Tibial artery (tissue), 4 donors: ENCODE measurements at places on chromosomes 5 and 9.

GRCh38 chr9:137199411-137200121 lies 975 bp downstream of the TPRN start:
- DNase-seq = no peak

- no peak for DNase-seq
Measured at GRCh38 chr5:127290019-127290945, at the start of gene MEGF10. TSS of gene MEGF10 (plus strand) at chr5:127290796. CDS start at chr5:127331309, 40,513 bp downstream.

DNA sequence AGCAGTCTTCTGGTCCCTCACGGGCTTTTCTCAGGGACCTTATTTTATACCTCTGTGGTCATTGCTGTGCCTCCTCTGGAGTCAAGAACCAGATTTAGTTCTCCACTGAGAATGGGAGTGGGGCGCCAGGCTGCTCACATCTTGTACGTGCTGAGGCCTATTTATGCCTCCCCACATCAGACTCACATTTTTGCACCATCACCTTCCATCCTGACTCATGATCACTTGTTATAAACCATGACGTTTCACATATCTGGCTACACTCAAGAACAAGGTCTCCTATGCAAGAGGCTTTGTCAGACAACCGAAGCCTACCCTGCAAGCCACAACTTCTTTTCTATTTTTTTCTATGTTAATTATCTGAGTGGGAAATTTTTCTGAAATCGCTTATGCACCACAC lies 10.7 kb downstream of the PRUNE2 start:
- peak; percentile 78 for DNase-seq

- DNase-seq = no peak
Measured at GRCh38 chr9:92718086-92719001, 46.3 kb downstream of the BICD2 start.

- DNase-seq = no peak
Measured at GRCh38 chr9:72538921-72539702, 17.7 kb downstream of the TMC1 start.

DNA sequence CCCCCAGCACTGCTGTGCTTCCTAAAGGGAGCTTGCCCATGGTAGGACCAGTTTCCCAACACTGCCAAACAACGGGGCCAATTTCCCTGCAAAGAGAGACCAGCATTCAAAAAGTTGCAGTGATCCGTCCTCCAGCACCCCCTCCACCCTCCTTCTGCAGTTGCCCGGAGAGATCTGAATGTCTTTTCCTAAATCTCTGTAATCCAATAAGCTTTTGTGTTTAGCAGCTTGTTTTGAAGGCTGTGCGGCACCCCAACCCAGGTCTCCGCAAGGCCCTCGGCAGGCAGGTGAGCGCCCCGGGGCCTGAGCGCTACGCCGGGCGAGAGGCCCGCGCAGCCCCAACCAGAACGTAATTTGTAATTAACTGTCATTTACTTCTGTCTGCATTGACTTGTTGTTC lies 366.9 kb upstream of the IRX2 start:
- no peak for DNase-seq

DNA sequence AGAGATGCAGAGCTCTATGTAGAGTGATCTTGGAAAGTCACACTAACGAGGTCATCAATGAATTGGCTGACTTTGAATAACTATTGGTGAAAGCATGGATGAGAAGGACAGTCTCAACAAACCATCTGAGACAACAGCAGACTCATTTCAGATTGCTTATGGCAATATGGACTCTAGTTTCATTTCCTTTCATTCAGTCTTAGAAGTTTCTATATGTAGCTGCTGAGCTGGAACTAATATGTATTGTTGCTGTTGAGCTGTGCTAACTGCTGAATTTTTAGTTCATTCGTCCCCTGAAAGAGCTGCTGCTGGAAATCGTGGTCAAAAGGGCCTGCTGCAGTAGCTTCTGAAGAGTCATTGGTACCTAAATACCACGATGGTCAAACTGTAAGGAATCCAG lies 31.3 kb downstream of the TNFSF15 start:
- no peak for DNase-seq

- DNase-seq = no peak
Measured at GRCh38 chr9:107841076-107841475, 351.5 kb upstream of the KLF4 start.

- DNase-seq = no peak
Measured at GRCh38 chr9:10705383-10705782, 92.6 kb upstream of the PTPRD start.

DNA sequence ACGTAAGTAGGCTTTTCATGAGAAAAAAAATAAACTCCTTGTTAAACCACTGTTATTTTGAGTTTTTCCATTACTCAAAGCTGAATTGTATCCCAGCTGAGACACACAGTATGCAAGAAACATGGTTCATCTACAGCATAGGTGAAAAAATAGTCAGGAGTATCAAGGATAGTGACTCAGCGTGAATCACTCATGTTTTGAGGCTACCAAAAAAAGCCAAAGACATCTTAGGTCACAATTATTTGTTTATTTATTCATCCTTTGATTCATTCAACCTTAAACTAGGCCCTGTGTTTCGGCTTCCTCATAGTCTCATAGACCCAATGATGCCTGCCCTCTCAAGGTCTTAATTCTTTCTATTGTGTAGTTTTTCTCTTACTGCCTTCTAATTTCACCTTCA lies 32.9 kb upstream of the STX17 start:
- no peak for DNase-seq

- DNase-seq = no peak
Measured at GRCh38 chr9:31078175-31078574, 1306.3 kb upstream of the ACO1 start.

DNA sequence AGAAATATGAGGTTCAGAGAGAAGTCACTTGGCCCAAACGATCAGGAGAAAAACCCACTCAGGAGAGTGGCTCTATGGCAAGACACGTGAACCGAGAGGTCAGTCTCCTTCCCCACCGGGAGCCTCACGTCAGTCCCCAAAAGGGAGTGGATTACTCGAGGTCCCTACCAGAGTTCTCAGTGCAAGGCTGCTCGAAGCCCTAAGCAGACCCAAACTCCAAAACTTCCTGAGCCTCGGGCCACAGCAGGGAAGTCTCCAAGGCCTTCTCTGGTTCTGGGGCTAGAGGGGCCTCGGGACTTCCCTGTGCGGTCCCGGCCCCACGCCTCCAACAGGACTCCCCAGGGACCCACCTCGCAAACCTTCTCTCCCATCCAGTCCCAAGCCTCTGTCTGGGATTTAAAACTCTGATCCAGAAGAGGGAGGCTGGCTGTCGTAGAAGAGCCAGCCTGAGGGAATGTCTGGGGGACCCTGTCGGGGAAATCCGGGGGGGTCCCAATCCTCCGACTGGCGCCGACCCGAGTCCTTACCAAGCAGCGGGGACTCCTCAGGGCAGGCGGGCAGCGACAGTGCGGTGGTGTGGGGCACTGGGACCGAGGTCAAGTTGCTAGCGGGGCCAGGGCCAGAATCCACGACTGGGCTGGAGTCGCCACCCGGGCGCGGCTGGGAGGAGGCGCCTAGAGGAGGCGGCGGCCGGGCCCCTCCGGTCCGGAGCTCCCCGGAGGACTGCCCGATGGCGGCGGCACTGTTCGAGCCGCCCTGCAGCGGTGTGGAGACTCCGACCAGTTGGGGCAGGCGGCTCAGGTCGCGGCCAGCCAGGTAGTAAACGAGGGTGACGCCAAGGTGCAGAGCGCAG lies 679 bp downstream of the B4GALT1 start:
- peak; percentile 84 for DNase-seq

DNA sequence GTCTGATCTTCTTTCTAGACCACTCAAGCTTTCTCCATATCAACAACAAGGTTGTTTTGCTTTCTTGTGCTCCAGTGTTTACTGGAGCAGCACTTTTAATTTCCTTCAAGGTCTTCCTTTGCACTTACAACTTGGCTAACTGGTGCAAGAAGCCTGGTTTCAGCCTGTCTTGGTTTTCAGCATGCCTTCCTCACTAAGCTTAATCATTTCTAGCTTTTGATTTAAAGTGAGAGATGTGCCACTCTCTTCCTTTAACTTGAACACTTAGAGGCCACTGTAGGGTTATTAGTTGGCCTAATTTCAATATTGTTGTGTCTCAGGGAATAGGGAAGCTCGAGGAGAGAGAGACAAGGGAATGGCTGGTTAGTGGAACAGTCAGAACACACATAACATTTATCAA lies 13.4 kb downstream of the AK3 start:
- no peak for DNase-seq

DNA sequence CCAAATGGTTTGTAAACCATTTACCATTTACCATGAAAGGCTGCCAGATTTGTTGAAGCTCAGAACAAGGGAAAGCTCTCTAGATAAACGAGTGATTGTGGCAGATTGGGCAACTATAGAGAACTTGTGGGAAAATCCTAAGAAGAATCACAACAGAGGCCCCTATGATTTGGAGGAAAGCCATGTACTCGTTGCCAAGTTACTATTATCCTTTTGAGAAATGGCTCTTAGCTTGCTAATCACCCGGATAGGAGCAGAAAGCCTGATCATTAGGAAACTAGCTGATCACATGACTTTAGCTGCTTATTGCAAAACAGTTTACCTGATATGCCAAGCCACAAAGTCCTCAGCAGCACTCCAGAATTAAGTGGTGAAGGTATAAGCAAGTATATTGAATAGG lies 23.5 kb upstream of the ATG10 start:
- DNase-seq = no peak

DNA sequence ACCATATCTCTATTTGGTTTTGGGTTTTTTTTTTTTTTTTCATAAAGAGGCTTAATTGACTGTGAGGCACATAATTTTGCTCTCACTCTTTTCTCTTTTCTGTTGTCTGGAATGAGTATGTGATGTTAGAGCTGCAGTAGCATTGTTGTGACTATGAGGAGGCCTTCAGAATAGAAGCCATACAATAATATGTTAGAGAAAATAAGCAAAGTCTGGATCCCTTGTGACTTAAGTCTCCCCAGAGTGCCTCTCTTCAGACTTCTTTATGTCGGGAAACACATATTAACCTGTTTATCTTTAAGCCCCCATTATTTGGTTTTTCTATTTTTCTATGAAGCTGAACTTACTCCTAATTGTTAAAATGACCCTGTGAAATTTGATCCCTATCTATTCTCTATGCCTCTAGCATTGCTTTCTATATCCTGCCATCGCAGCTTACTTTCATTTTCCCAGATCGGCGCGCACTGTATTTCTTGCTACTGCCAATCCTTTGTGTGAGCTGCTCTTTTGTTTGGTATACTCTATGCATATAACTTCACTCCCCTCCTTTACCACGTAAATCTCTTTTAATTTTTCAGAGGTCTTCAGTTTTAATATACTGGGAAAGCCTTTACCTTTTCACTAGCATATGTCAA lies 372.5 kb upstream of the KCNN2 start:
- no peak for DNase-seq

DNA sequence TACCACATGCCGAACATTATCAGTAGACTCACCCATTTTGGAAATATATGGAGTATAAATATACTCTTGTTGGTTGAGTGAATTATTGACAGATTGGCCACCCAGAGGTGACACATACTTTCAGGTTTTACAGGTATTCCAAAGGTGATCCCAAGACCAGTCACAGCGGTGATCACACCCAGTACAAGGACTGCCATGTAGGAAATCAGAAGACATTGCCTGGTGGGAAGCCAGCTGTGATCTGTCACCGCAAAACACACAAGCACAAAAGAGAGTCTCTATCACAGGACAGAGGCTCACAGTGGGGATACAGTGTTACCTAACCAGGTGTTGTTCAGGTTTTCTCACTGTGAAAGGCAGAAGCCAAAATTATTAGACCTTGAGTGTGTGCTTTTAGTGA lies 15.8 kb downstream of the BTF3 start:
- DNase-seq = no peak

- DNase-seq = no peak
Measured at GRCh38 chr5:1974501-1975405, 92.0 kb upstream of the IRX4 start.

GRCh38 chr9:91805031-91805430 lies 145.0 kb downstream of the ROR2 start:
- no peak for DNase-seq

DNA sequence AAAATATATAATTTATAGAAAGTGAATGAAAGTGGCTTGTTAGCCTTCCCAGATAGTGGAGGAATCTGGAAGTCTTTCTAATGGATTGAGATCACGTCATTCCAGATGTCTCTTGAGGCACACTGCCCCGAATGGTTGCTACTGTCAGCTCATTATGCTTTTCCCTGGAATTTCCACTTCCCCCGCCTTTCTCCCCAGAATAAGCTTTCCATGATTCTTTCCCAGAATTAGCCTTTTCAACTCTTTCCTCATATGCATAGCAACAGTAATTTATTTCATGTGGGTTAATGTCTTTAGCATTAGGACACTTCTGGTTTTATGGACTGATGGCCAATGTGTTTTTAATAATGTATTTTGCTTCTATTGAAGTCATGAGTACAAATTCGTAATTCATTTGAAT lies 81.5 kb downstream of the PALM2AKAP2 start:
- DNase-seq = no peak

- DNase-seq = no peak
Measured at GRCh38 chr5:51214746-51215145, 168.5 kb upstream of the ISL1 start.

- no peak for DNase-seq
Measured at GRCh38 chr5:96876292-96876850, at the start of gene ERAP2. TSS of gene ERAP2 (plus strand) at chr5:96876500. CDS start at chr5:96879686, 3,186 bp downstream.

- peak; percentile 39 for DNase-seq
Measured at GRCh38 chr9:134908524-134909309, 9.0 kb downstream of the FCN1 start.

DNA sequence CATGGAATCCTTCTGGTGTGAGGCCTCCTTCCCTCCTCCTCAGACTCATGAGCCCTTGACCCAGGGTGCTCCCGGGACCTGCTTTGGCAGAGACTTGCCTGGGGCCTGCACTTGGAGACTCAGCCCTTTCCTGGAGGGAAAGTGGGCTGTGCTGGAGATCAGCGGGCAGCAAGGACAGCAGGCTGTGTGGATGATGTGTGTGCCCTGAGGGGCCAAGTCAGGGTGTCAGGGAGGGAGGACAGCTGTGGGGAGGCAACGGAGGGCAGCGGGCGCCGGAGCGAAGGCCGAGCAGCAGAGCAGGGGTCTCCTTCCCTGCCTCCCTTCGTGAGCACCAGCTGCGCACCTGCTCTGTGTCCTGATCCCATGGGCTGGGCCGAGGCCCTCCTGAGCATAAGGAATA lies 6.1 kb upstream of the CSF2 start:
- no peak for DNase-seq

- DNase-seq = no peak
Measured at GRCh38 chr5:159908591-159908940, 7.7 kb upstream of the ADRA1B start.

GRCh38 chr5:110951373-110951791 lies 120.1 kb upstream of the TSLP start:
- DNase-seq = no peak
